ENCODE measurements at places on chromosomes 2 and 18.

DNA sequence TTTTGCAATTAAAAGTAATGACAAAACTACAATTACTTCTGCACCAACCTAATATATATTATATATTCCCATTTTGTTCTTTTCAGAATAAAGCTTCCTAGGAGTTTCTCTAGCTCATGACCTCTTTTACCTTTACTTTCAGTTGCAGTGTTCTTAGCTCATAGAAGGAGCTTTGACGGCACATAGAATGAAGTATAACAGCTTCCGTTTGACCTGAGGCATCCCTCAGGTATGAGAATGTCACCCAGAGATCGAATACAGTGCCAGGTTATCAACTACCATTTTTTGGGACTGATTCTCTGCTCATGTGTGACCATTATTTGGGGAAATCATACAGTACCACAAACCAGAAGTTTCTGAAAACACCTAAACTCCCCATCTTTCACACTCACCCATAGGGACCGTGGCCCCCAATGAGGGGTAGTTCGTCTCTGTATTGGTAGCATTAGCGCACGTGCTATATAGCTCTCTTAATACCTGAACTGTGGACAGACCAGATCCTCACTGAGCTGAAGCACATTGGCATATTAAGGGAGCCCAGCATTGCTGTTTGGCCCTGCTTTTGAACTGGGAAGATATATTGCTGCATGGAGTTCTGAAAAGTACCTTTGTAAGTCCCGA lies 123.0 kb downstream of the SPTBN1 start:
- no peak for DNase-seq

DNA sequence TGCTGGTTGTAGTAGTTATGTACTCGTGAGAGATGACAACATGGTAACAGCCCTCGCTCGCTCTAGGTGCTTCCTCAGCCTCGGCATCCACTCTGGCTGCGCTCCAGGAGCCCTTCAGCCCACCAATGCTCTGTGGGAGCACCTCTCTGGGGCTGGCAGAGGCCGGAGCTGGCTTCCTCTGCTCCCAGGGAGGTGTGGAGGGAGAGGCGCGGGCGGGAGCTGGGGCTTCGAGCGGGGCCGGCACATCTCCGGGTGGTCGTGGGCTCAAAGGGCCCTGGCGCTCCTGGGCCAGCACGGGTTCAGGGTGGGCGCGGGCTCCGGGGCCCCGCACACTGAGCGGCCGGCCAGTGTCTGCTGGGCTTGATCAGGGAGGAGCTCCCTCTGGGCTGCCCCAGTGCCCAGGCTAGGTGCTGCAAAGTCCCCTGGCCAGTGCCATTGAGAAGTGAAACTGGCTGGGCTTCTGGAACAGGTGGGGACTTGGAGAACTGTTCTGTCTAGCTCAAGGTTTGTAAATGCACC lies 1012.1 kb downstream of the CNTNAP5 start:
- no peak for DNase-seq

DNA sequence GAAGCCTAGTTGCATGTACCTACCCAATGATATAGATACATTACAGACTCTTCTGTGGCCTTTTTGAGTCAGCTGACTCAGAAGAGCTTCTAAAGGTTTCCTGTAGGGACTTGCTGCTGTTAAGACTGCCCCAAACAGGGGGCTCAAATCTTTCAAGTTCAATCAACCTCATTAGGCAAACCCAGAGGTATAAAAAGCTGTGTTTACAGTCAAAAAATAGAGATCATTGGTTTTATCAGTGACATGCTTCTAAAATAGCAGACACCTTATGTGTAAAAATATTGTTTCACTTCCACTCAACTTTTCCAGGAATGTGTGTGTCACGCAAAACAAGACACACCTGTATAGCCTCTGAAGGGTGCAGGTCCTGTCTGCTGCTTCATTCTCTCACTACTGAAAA lies 624.3 kb upstream of the FANCL start:
- no peak for DNase-seq

DNA sequence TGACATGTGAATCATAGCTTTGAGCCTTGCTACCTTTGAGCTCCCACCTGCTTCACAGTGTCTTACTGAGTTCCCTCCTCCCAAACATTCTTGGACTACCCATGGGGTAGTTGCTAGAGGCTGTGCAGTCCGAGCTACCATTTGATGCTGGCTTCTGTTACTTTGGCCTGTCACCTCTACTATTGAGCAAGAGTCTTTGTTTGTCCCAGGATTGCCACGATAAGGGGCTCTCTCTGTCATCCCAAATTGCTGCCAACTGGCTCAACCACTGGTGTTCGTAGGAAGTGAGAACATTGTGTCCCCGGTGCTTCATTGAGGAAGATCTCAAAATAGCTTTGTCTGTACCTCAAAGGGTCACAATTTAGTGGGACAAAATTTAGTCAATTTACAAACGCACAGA lies 59.1 kb upstream of the PAX8 start:
- no peak for DNase-seq

DNA sequence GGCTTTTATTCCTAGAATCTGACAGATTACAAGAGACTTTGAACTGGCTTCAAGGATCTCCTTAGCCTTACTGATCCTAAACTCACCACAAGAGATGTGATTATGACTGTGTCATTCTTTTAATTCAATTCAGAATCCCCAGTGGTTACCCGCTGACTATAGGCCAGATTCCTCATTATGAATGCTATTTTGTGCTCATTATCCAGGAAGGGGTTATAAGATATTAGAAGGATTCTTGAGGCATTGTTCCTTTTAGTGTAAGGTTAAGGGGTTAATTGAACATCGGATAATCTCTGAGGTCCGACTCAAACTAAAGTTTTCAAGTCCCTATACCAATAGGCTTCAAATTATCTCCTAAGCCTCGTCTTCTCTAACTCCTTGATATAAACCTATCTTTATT lies 39.4 kb upstream of the TDRD15 start:
- no peak for DNase-seq
